ENCODE measurements at places on chromosomes 1 and 21.

DNA sequence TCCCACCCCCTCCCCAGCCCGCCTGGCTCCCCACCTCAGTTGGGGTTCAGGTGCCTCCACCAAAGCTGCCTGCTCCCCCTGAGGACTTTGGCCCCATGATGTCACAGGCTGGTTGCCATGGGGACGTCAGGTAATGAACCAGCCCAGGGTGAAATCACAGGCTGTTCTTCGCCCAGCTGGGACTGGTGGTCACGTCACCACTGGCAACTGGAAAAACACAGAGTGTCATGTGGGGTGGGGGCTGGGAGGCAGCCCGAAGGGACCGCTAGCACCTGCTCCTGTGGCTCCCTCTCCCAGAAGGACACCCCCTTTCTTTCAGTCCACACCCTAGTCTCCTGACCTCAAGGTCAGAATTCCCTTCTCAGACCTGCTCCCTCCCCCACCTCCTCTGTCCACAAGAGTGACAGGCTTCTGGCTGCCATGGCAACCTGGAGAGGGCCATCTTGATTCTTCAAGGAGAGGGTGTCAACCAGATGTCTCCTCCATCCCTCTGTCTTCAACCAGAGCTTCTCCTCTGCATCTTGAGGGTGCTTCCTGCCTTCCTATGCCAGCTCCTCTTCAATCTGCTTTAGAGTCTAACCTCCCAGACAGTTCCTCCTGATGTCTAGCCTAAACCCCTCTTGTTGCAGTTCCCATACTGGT, 6.2 kb downstream of the FAM131C start:
- no peak for DNase-seq

GRCh38 chr1:221071777-221072176, 192.5 kb downstream of the HLX start:
- DNase-seq, result no peak

- DNase-seq, result no peak
Observed at GRCh38 chr1:24768873-24769605, 23.8 kb downstream of the CLIC4 start.

DNA sequence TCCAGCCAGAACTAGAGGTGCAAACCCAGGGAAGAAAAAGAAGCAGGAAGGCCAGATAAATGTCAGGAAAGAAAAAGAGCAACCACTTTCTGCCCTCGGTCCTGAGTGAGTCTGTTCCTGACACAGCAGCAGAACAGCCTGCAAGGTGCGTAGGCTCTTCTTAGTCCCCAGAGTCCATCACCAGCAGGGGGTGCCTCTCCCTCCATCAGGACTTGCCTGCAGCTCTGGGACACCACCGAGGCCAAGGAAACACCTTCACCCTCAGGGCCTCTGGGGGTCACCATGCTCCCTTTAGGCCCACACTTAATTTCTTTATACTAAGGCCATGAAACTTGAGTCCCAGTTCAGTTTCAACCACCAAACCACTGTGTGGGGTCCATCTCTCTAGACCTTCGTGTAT, 43.7 kb upstream of the NFASC start:
- DNase-seq, result no peak

DNA sequence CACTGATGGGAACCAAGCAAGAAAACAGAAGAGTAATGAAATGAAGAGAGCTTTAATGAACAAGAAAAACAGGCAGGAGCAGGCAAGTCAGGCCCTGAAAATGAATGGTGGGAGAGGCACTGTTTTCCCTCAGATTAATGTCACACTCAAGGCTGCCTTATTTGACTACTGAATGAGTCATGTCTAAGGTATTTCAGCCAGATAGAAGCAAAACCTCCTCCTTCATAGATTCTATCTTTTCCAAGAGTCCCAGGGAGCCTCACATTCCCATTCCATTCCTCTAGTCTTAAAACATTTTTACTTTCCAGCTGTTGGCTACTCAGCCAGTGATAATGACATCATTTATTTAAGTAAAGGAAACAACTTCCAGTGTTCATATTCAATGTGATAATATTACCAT, 228.4 kb upstream of the NRIP1 start:
- no peak for DNase-seq

- DNase-seq, result no peak
Observed at GRCh38 chr1:48566492-48566891, 94.5 kb upstream of the SPATA6 start.

DNA sequence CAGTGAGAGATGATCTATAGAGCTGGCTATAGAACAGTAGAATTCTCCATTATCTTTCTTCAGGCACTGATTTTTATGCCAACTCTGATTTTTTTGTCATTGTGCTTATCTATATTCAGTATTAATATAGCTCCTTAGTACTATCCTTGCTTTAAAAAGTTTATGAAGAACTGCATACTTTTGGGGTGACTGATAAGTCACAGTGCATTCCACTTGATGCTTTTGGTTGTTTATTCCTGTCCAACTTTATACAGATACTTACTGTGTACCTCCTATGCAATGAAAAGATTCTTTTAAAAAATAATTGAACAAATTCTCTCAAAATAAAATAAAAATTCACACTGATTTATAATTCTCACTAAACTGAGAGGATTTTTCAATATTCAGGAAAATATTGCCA, 71.6 kb downstream of the COL24A1 start:
- DNase-seq, result no peak

DNA sequence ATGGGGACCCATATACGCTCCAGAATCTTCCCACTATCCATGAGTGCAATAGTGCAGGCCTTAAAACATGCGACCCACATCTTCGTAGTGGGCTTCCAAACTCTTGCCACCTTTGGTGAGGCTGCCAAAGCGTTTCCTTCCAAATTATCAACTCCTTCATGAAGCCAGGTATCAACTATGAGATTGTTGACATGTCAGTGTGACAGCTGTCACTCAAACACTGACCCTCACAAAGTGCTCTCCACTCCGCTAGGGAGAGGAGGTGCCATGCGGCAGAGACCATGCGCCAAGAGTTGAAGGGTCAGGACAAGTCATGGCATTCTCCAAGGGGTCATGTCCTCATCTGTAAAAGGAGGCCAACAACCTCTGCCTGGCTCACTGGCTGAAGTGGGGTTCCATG, 103.3 kb downstream of the SUSD4 start:
- DNase-seq, result no peak

GRCh38 chr1:67589519-67590233, 95.3 kb upstream of the GADD45A start:
- no peak for DNase-seq

DNA sequence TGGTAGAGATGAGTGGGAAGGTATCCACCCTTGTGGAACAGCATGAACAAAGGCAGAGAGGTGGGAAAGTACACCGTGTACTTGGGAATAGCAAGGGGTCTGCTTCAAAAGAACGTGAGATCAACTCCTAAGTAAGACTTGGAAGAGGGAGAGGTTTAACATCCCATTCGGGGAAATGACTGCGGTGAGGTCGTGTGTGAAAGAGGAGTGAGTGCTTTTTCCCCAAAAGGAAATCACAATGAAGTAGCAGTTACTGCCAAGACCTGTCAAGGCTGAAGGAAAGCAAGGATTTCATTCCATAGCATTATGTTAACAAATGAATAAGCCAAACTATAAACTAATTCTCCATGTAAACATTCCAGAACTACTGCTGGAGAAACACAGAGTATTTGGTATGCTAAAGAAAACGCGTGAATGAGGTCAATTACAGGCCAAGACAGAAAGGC, 20.0 kb upstream of the SYDE2 start:
- DNase-seq, result no peak

DNA sequence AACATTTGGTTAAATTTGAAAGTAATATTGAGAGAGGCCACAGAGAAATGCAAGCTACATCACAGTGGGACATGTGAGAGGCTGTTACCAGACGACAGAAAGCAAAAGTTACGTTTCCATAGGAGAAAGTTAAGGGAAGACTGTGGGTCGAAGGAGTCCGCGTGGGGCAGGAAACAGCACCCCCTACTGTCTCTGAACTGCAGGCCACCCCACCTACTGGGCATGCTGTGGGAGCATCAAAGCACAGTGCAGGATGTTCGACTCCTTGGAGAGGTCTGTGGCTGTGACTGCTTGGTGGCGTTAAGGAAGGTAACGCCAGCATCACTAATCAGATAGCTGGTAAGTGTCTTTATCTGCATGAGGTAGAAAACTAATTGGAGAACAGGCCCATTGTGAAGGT, 123.9 kb downstream of the PTBP2 start:
- no peak for DNase-seq

DNA sequence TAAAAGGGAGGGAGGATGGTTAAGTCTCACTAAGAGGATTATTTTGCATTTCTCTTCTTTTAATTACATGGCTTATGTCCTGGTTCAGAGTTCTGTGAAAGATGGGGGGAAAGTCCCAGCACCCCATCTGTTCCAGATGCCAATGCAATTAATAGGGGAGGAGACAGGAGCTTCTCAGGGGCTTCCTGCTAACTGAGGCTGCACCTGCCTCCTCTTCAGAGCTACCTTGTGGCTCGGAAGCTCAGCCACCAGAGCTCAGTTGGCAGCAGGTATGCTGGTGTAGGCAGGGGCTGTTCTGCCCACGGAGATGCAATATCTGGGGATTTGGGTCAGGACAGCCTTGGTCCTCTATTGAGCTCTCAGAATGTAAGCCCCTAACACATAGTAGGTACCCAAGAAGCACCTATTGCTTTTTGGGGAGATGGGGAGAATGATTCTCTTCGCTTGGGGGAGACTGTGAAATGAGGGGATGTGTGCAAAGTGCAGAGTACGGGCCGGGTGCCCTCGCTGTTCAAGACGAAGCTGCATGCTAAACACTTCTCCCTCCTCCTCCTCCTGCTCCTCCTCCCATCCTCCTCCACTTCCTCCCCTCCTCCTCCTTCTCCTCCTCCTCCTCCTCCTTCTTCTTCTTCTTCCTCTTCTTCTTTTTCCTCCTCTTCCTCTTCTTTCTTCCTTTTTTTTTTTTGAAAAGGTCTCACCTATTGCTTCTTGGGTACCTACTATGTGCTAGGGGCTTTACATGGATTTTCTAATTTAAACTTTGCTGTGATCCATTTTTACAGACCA, 279.0 kb downstream of the PTPRU start:
- no peak for DNase-seq

- no peak for DNase-seq
Observed at GRCh38 chr1:86706018-86706635, 1.8 kb downstream of the SH3GLB1 start.

DNA sequence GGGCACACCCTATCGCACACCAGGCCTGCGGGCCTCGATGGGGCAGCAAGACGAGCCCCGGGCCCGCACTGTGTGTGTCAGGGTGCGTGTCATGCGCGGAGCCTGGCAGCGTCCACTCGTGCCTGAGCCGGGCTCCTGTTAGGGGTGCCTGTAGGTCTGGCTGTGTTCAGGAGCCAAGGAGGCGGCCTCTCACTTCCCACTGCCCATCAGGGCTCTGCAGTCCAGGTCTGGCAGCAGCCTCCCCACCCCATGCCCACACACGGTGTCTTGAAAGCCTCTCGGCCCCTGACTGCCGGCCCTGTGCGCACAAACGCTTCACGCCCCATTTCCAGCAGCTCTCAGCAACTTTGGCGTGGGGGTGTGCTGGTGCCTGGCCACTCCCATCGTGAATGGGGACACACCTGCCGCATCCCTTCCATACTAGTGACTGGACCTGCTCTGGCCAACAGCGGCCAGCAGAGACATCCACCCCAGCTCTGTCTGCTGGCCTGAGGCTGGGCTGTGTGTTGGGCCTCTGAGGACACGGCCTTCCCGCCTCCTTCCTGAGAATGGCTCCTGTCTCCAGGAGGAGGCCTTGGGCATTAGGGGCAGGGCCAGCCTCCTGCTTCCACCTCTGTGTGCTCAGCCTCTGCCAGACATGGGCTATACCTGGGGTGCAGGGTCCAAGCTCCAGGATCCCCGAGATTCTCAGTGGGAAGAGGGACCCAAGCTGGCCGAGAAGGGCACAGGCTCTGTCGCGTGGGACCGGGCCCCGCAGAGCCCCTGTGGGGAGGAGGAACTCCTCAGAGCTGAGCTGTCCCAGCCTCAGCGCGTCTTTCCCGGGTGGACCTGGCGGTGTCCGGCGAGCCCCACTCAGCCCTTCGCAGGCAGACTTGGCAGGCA, 41.8 kb upstream of the ACTRT2 start:
- no peak for DNase-seq

DNA sequence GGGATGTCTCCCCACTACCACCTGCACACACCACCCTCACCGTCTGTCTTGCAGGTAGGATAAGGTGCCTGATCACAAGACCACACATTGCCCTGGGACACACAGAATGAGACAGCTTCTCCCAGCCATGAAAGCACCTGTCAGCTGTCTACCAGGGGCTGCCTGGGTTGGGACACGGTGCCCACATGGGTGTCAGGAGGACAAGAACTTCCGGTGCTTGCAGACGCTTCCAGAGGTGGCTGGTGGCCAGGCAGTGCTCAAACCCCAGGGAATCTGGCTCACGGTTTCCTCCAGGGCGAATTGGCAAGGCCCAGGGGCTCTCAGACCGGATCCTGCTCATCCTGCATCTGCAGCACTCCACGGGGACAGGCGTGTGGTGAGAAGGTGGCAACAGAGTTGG, 182.6 kb upstream of the ARHGEF16 start:
- DNase-seq, result no peak

DNA sequence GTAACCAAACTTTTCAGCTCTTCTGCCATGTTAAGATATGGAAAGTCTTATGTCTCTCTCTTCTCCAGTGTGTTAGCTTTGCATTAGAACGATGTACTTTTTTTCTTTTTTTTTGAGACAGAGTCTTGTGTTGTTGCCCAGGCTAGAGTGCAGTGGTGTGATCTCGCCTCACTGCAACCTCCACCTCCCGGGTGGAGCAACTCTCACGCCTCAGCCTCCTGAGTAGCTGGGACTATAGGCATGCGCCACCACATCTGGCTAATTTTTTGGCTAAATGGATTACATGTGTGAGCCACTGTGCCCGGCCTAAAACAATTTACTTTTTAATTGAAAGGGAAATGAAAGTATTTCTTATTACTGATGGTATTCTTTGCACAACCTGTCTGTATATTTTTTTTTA, 35.8 kb downstream of the SPEN start:
- no peak for DNase-seq

GRCh38 chr1:3586986-3587759, 24.1 kb downstream of the MEGF6 start:
- DNase-seq, result no peak

DNA sequence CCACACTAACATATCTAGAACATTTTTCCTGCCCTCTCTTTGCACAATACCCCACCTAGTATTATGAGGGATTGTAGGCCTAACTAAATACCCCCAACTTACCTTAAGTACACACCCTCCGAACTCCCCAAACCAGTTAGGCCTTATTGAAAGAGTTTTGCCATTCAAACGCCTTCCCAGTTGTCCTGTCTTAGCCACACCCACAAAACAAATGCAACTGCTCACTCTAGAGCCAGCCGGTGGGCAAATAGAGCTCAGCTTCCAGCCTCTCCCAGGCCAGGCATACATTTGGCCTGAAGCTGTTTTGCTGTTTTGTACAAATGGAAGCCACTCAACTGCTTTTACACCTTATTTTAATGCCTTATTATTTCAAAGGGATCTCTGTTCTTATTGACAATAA, 224.2 kb upstream of the RUNX1 start:
- no peak for DNase-seq
